Myocyte (in vitro differentiated cells): ENCODE measurements at places on chromosomes 12 and 14. TPM values are rescaled to one million over a fixed set of nuclear protein-coding genes. Genes with fewer than 3 reads are reported as not detected.

GRCh38 chr12:85413266-85413665, 133.2 kb downstream of the ALX1 start:
- no peak for DNase-seq

KRT2 gene
- not detected in 2 replicates for total RNA-seq

DNA sequence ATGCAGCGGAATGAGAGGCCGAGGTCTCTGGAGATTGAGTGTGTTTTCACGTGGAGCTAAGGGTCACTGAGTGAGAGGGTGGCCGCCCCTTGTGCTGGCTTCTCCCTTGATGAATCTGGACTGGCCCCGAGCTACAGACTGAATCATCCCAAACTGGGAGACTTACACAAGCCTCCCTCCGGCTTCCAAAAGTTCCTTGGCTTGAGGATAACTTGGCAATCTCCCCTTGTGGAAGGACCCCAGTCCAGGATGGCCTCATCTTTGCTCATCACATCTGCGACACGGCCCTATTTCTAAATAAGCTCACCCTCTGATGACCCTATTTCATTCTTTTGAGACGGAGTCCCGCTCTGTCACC, 41.5 kb upstream of the FBRSL1 start:
- no peak for DNase-seq

DNA sequence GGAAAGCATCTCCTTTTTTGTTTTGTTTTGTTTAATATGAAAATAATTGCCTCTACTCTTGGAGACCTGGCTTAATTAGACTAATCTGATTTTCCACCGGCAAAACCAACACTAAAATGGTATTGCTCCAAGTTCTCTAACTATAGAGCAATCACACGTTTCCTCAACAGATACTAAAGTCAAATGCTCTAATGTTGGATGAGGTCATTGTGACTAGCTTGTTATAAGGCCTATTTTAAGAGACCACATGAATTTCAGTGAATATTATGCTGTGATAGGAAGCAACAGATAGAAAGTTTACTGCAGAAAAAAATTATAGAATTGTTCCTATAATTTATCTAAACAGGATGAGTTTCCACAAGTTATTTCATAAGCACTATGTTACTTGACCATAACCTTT, 3.3 kb upstream of the CCDC196 start:
- no peak for DNase-seq

GRCh38 chr12:76810671-76811419, 46.9 kb downstream of the ZDHHC17 start:
- peak; percentile 23 for DNase-seq

- no peak for DNase-seq
These were observed 68.2 kb upstream of the SLC24A4 start for GRCh38 chr14:92254786-92255185.

ASCL4 gene
- total RNA-seq: not detected in 2 replicates

DNA sequence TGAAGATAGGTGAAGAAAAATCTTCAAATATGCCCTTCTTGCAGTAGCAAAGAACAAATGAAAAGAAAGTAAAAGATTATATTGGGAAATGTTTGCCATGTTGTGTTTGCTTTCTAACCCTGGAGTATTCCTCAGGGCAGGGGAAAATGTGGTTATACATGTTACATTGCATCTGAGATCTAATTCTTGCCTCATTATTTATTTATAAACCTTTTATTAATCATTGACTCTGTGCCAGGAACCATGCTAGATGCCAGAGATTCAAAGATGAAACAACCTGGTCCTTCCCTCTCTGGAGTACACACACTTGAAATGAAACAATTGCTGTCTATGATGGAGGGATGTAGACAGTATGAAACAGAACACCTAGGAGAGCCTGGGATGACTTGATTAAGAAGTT, 128.1 kb upstream of the HMGA2 start:
- DNase-seq: no peak

PSMB11 gene
- total RNA-seq: not detected in 2 replicates

DNA sequence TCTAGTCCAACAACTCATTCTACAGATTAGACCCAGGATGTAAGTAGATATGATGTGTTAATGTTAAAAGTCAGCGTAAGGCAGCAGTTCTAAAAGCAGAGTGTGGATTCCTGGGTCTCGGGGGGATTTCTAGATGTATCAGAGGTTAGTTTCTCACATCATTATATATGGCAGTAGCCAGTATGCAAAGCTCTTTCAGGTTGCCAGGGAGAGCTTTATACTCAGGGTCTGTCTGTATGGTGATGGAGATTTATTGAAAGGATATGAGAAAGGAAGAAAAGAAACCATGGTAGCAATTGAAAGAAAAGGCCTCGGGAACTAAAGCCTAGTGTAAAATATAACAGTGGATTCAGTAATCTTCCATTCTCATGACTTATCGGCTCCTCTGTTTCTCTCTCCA, 26.2 kb upstream of the PAWR start:
- no peak for DNase-seq

- no peak for DNase-seq
These were observed 17.7 kb downstream of the C12orf71 start for GRCh38 chr12:27064397-27065342.

GRCh38 chr12:68482660-68483059, 128.0 kb upstream of the RAP1B start:
- no peak for DNase-seq

GRCh38 chr12:58701536-58701935, 218.8 kb downstream of the LRIG3 start:
- DNase-seq: no peak

DNA sequence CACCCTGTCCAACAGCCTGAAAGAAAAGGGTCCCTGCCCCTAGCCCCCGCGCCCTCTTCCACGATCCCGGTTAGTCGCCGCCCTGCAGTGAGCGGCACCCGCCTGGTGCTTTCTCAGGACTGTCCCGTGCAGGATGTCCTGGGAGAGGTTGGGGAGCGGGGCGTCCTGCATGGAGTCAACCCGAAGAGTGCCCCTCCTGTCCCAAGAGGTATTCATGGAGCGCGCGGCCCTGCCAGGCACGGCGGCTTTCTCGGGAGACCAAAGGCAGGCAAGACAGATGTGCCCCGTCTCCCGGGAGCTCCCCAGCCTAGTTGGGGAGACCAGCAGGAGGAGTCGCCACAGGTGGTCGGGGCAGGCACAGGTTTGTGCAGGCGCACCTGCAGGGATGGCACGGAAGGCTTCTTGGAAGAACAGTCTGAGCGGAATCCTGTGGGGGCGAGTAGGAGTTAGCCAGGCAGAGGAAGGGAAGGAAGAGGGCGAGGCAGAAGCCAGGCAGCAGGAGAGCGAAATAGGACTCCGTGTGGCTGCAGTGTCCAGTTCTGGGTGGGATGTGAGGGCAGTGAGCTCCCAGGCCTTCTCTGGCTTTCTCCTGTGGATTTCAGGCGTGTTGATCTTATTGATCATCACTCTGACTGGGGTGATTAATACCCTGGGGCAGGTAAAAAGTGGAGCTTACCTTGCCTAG, 723 bp downstream of the SIVA1 start:
- no peak for DNase-seq

DHH gene
- 0.21 and 0.27 TPM in 2 replicates for total RNA-seq

DNA sequence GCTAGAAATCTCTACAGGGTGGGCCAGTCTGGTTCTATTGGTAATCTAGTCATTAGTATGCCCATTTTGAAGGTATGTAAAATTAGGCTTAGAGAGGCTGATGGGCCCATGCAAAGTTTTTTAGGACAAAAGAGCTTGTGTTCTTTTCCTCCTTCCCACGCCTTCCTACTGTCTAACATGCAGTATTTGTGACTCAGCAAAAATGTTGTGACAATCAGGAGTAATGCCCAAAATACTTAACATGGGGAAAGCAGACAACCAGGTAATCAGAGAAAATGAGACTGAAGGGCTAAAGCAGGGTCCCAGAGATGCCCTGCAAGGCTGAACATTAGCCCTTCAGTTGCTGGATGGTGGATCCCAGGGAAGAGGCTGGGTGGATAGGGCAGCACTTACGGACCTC, 437.9 kb downstream of the BCL11B start:
- no peak for DNase-seq

ANO2 gene
- total RNA-seq: 2.2 and 7.8 TPM in 2 replicates

GRCh38 chr12:85489194-85489593, 209.2 kb downstream of the ALX1 start:
- DNase-seq: no peak

SPSB2 gene
- total RNA-seq: 9.5 and 10.0 TPM in 2 replicates

DNA sequence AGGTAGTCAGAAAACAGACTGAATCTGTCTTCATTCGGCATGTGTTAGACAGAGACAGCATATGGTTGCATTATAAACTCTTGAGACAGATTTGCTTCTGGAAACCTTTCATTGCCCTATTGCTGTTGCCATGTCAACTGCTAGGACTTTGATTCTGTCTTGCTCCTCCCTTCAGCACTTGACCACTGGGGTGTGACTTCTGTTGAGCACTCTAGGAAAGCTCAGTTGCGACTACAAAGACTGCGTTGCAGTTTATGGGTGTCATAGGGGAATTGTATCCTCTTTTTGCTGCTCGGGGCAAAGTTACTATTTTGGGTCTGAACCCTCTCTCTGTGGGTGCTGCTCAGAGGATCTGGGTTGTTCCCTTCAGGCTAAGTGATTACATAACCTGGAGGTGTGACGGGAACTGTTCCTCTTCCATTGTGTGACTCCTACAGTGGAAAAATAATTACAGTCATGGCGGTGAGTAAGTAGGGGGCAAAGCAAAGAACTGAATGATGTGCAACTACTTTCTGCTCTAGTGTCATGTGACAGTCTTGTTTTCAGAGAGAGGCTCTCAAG, 44.3 kb upstream of the TRIM9 start:
- DNase-seq: peak; percentile 13

COX6A1 gene
- 281 and 325 TPM in 2 replicates for total RNA-seq

OR4N2 gene
- not detected in 2 replicates for total RNA-seq

TMEM121 gene
- total RNA-seq: 3.9 and 5.3 TPM in 2 replicates

DNA sequence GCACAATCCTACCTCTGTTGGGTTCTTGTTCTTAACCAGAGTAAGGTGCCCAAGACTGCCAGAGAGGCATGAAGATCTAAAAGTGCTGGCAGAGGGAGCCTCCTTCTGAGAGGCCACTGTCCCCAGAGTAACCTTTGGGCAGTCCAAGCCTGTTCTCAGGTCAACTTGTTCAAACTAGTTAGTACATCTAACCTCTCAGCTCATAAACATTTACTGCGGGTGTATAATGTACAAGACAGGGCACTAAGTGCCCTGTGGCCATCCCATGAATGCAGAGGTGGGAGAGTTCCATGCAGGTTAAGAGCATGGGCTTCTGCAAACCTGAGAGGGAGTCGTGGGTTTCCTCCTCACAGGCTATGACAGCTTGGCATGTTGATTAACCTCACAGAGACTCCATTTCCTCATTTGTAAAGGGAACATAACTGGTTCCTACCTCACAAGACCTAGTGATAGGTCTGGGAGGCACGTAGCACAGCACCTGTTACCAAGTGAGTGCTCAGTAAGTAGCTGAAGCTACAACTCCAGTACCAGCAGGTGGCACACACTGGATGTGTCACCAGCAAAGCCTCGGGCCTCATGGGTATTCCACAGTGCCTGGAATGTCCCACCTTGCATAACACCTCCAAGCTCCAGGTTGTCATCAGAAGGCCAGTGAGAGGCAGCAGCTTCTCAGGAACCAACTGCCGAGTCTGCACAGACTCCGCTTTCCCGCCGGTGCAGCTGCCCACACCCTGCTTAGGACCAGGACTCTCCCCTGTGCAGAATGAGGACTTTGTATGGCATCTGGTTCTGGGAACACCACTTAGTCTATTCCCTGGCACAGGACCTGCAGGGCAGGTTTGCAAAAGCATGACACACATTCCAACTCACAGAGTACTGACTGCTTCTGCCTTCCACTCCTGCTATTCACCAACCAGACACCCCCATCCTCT, 4.4 kb downstream of the VDR start:
- DNase-seq: no peak

DNA sequence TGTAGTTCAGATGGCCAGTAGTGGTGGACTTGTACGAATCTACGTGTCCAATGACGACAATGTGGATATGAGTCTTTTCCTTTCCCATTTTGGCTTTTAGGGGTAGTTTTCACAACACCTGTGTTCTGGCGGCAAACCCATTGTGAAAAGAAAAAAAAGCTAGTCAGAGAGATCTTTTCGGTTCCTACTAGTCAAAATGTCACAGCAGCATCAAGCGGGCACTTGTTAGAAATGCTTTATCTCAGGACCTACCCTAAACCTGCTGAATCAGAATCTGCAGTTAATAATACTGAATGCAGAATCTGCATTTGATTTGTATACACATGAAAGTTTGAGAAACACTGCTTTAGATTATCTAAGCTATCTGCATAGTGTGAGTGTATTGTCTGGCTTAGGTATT, 18.3 kb downstream of the AEBP2 start:
- no peak for DNase-seq

DNA sequence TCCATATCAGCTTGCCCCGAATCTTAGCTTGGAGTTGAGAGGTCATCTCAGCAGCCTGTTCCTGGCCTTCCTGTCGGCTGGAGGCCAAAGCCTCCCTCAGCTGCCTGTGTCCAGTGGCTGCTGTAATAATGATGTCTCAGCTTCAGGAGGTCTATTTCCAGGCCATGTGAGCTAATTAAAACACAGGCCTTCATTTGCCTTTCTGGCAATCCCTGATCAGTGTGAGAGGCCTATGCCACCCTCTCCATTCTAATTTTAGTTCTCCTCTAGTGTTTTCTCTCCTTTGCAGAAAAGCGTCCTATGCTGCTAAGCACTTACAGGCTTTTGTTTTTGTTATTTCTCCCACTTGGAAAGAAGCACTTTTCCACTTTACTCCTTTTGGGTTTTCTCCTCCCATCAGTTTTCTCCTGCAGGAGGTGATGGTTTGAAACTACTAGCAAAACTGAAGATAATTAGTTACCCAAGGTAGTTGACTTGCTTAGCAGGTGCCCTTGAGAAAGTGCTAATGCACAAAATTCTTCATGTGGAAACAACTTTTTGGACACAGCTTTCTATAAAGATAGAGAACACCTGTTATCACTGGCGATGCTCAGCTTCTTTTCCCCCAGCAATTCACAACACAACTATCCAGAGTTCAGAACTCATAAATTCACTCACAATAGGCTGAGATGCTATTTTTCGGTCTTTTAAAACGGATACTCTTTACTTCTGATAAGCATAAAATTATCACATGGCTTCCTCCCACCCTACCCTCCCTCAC, 255.3 kb upstream of the GARIN6 start:
- no peak for DNase-seq

CYP46A1 gene
- 2.2 and 2.8 TPM in 2 replicates for total RNA-seq

DNA sequence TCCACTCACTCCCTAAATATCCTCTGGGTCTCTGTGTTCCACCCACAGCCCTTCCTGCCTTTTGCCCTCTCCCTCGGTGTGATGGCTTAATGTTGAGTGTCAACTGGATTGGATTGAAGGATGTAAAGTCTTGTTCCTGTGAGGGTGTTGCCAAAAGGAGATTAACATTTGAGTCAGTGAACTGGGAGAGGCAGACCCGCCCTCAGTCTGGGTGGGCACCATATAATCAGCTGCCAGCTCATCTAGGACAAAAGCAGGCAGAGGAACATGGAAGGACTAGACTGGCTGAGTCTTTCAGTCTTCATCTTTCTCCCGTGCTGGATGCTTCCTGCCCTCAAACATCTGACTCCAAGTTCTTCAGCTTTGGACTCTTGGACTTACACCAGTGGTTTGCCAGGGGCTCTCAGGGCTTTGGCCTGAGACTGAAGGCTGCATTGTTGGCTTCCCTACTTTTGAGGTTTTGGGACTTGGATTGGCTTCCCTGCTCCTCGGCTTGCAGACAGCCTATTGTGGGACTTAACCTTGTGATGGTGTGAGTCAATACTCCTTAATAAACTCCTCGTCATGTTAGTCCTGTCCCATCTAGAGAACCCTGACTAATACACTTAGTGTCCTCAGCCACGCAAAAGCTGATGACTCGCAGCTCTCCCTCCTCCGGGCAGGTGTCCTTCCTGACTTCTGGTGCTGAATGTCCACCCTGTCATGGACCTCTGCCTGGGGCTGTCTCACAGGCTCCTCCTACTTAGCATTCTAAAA, 5.9 kb downstream of the DGLUCY start:
- peak; percentile 97 for DNase-seq

CACNA2D4 gene
- 0.03 and 0.73 TPM in 2 replicates for total RNA-seq

SDSL gene
- total RNA-seq: 2.8 and 7.3 TPM in 2 replicates

WSB2 gene
- 145 and 207 TPM in 2 replicates for total RNA-seq
